ENCODE measurements at places on chromosomes 6 and 20.

- DNase-seq, result no peak
Observed at GRCh38 chr6:225907-226306, 66.4 kb upstream of the DUSP22 start.

GRCh38 chr6:53059648-53060589 is 5.3 kb upstream of the FBXO9 start:
- no peak for DNase-seq

DNA sequence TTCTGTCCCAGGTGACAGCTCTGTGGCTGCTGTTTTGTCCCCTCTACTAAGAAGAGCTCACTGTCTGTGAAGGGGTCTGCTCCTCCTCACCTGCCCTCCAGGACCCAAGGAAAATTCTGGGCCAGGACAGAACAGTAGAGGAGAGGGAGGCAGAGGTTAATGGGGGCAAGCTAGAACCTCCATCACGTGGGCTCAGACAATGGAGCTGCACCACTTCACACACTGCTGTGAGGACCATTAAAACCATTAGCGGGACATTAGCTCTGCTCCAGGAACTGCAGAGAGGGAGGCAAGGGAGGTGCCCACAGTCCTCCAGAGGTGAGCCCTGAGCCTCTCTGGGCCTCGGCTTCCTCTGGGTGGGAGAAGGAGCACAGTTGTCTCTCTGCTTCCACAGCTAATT is 78.4 kb downstream of the NOL4L start:
- no peak for DNase-seq

- no peak for DNase-seq
Observed at GRCh38 chr20:19911810-19912382, 105.3 kb upstream of the NAA20 start.

- DNase-seq, result no peak
Observed at GRCh38 chr20:22341508-22341907, 242.9 kb downstream of the FOXA2 start.

DNA sequence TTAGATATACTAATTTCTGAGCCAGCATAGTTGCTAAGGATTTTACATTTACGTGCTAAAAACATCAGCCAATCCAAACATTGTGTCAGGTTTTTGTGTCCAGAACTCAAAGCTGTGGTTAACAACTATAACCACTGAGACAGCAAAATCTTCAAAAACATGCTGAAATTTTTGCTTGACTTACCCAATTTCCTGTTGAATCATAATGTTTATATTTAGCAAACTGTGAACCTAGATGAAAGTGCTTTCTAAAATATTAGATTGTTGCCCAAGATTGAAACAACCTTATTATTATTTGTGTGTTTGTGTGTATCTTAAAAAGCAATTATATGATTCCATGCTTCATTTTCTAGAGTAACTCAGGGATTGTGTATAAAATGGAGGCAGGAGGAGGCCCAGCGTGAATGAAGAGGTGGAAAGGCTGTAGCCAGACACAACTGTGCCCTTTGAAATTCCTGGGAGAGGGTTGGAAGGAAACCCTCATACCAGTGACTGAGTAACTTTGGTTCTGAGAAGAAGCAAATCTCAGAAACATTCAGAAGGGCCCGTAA is 48.0 kb downstream of the ARMC2 start:
- DNase-seq, result peak; percentile 55

DNA sequence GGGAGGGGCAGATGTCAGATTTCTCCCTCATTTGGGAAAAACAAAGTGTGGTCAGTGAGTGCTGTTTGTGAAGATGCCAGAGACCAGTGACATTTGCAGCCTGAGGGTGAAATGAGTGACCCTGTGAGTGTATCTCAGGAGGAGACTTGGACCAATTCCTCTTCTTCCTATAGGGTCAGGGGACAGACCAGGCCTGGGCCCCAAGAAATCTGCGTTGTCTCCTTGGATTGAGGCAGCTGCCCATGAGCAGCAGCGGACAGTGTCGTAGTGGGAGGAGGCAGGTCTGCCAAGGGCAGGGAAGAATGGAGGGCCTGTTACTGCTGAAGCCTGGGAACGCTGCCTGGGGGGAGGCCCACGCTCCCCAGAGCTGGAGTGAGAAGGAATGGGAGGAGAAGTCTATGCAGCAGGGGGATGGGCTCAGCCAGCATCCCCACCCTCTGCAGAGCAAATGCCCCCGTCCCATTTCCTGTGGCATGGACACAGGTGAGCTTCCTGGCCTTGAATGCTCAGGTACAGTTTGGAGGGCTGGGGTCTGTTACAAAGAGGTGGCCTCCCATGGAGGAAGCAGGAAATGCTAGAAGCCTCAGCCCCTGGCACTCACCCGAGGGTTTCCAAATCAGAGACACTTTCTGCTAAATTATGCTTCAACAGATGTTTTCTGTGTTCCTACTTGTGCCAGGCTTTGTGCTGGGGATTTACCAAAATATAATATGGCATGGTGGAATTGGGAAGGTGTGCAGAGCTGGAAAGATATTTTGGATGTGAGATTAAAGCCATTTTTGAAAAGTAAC is 29.8 kb downstream of the DAAM2 start:
- DNase-seq, result no peak

GRCh38 chr20:61555566-61555965 is 303.5 kb downstream of the CDH4 start:
- DNase-seq, result no peak

DNA sequence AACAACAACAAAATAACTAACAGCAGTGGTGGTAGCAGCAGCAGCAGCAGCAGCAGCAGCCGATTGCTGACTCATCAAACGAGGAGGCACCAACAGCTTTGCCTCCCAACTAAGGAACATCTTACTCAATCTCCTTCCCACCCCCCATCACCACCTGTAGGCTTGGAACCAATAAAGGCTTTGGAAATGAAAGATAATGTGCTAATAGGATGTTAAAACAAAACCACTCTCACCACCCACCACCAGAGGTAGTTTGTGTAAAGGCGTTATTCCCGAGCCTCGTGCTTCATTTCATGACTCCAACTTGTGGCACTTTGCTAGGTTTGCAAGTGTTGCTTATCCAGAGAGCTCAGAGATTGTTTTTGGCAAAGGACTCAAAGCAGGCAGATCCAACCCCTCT is 346.5 kb downstream of the CD83 start:
- DNase-seq, result no peak

DNA sequence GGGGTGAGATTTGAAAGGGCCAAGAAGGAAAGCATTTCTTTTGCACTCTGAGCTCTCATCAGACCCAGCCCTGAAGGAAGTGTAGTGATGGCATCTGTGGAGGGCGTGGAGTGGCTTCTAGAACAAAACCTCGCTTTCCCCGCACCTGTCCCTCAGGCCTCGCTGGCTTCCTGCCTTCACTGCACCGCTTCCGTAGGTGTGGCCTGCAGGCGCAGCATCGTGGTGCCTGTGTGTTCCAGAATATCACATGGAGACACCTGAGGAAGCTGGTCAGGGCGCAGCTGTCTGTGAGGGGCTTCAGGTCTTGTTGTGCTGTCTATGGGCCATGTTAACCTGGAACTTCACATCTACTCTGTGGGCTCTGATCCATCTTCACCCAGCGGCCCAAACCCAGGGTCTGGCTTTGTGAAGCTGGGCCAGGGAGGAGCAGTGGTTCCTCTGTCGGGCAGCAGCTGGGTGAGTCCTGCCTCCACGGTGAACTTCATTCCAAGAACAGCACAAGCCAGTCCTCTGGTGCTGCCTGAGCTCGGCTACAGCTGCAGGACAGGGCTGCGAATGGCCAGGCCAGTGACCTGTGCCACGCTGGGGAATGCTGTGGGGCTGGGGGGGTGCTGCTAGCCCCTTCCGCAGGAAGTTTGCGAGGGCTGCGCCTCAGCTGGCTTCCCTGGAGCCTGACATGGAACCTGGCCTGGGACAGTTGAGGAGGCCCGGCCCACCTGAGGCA is 40.9 kb downstream of the DSTN start:
- DNase-seq, result no peak

- peak; percentile 29 for DNase-seq
Observed at GRCh38 chr6:48766349-48766748, 655.4 kb upstream of the PTCHD4 start.

DNA sequence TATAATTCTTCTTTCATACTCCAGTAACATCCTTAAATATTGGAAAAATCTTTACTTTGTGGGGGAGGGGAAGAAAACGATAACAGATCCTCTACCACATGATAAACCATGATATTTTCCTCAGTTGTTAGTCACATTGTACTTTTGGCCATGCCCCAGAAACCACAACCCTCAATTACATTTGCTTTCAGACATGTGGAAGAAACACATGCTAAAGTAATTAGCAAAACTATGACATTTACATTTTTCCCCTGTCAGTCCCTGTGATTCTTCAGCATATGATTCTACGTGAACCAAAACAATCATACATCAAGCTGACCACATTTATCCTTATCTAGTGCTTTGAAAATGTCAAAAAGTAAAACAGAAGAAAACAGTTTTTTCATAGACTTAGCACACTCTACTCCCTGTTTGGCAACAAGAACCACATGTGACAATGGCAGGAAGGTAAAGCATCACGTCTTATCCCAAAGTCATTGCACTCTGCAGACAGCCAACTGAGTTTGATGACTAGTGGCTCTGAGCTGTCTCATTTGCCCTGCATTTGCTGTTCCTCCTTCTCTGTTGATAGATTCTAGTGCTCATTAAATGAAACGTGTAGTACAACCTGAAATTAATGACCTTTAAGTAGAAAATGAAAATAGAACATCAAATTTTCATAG is 505.8 kb upstream of the MARCKS start:
- DNase-seq, result peak; percentile 61

DNA sequence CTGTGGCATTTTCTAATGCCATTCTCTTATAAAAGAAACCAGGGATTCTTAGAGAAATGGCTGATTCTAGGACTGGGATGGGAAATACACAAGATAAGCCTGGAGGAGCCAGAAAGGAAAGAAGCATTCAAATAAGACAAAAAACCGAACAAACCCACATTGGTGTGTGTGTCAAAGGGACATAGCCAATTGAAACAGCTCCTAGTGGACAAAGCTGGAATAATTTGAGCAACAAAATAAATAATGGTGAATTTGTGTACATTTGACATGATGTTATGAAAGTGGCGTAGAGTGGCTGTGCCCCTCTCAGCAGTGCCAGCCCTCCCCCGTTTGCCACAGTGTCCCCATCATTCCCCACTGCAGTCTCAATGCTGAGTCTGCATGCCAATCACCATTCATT is 55.5 kb downstream of the B3GAT2 start:
- no peak for DNase-seq
